Coronary artery (tissue), 2 donors: ENCODE measurements at places on chromosomes 1 and 21.
A peak's percentile ranks its signal among the peaks of the same experiment; 100 is the strongest.

DNA sequence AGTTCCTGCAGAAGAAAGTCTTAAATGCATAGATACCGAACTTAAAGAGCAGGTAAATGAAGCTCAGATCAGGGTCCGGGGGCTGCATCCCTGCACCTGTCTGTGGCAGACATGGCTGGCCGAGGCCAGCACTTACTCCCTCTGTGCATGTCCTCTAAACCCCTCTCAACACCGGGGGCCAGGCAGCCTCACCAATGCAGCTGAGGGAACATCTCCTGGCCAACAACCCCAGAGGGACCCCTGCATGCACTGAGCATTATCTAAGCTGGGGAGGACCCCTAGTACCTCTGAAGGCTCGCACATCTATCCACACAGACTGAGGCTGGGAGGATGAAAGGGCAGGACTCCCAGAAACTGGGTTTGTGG is 18.4 kb downstream of the TTC34 start:
- DNase-seq, result no peak

DNA sequence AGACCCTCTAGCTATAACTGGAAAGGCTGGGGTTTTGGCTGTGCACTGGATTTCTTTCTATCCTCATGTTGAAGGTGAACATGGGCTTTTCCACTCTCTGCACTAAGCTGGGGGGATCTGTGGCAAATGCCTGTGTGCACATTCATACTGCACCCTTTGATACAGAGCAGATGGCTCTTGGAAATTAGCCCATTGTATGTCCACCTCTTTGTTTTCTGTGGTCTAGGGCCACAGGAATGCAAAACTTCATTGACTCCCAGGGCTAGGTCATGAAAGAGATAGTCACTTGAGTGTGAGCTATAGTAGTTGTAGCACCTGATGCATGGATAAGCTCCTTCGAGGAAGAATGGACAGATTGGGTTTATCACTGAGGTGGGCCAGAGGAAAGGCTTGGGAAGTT is 5.7 kb upstream of the OR14A16 start:
- no peak for DNase-seq

DNA sequence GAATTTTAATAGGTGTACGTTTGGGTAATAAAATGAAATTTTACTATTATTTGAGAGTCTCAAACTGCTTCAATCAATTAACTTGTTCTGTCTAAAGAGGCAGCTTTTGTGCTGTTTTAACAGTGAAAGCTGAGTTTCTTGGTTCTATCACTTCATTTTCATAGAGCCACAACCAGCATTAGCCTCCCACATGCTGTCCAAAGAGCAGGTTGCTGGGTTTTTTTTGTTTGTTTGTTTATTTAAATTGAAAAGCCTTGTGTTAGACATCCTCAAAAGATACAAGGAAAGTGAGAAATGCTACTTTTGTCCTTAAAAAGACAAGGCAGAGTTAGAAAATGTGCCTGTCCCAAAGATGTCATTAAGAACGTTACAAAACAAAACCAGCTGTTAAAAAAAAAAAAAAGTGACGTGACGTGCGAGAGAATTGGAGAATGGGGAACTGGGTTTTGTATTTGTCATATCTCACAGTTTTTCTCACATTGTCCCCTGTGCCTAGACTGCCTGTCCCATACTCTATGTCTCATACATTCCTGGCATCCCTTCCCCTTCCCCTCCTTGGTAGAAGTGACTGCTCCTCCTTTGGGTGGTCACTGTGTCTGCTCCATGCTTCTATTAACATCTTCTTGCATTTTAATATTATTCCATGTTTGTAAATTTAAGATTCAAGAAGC is 63.1 kb upstream of the CD34 start:
- no peak for DNase-seq

- no peak for DNase-seq
Measured at GRCh38 chr1:117138561-117138960, 17.0 kb upstream of the TRIM45 start.

DNA sequence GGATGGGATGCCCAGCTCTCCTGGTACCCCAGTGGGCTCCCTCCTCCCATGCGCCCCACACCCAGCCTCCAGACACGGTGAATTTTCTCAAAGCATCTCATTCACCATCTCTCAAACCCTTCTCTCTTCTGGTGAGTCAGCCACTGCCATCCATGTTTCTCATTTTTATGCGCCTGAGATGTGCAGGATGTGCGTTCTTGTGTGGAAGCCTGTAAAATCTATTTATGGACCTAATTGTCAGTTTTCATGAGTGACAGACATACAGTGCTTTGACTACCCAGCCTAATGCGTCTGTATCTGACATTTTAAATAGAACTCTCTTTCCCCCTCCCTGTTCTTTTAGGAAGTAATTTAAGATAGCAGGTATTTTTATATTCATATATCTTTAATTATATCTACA is 158.8 kb downstream of the DAB1 start:
- no peak for DNase-seq

DNA sequence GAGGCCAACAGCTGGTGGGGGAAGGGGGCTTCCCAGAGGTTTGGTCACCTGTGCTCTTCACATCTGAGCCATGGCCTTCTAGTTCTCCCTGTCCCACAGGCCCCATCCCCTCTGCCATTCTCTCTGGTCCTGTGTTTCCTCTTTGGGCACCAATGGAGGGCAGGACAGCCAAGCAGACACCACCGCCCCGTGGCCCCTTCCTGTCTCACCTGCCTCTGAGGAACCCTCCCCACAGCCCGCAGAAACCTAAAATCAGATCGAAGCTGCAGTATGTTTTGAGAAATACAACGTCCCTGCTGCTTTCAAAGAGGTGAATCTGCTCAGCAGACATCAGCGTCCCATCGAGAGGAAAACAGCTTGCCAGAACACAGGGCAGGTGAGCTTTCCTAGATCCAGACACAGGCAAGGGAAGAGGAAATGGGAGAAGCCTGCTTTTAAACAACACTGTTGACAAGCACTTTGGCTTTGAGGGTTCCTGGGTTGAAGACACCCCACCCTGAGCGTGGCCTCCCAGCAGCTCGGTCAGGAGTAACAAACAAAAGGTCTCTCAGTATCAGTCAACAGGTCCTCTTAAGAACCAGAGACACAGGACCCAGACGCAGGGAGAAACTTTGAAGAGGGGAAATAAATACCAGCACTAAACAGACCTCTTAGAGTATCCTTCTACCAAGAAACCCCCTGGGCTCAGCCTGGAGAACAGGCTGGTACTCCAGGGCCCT is 2.3 kb downstream of the PANK4 start:
- DNase-seq, result no peak

DNA sequence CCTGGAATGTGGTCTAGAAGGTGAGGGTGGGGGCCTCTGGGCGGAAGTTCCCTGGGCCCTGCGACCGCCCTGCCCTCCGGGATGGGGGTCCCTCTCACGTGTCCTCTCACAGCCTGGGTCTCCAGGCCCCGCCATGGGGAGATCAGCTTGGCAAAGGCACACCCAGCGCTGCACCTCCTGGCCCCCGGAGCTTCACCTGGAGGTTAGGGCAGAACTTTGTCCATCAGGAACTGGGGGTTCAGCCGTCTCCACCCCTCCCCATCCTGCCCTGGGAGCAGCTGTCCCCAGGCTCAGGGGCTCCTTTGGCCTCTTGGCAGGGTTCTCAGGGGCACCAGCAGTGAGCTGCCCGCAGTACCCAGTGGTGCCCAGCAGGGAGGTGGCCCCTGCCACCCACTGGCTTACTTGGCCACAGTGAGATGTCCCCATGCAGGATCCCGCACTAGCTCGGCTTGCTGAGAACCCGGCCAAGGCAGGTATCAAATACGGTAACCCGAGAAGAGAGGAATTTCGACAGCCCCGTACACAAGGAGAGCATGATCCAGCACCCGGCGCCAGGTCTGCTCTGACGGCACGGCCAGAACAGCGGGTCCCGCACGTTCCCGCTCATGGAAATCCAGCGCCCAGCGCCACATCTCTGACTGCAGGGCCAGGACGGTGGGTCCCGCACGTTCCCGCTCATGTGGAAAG is 36.7 kb downstream of the RRP1 start:
- DNase-seq, result no peak

- DNase-seq, result no peak
Measured at GRCh38 chr21:43304206-43304605, 122.7 kb downstream of the SIK1 start.

DNA sequence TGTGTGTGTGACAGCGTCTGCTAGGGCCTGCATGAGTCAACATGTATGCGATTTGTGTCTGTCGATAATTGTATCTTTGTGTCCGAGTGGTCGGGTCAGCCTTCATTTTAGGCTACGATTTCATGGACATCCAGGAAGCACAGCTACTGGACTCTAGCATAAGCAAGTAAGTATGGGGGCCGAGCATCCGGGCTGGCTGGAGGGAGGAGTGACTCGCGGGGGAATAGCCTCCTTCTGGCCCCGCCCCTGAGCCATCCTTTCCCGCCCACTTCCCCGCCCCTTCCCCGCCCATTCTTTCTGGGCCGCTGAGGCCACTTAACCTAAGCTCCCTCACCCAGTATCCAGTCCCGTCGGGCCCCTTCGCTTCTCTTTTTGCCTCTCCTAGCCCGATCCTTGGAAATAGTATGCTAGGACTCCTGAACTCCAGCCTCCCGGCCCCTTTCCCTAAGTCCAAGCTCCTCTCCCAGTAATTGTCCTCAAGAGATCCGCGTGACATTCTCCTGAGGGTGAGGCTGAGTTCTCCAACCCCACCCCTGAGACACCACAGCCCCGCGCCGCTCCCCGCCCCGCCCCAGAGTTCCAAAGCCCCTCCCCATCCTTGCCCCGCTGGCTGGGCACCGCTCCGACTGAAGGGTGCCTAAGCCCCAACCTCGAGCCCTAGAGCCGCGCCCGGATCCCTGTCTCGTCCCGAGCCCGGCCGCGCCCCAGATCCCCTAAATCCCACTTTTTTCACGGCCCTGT is 1.2 kb downstream of the MAP3K6 start:
- peak; percentile 95 for DNase-seq

- DNase-seq, result no peak
Measured at GRCh38 chr1:218294546-218294945, 9.5 kb downstream of the RRP15 start.

DNA sequence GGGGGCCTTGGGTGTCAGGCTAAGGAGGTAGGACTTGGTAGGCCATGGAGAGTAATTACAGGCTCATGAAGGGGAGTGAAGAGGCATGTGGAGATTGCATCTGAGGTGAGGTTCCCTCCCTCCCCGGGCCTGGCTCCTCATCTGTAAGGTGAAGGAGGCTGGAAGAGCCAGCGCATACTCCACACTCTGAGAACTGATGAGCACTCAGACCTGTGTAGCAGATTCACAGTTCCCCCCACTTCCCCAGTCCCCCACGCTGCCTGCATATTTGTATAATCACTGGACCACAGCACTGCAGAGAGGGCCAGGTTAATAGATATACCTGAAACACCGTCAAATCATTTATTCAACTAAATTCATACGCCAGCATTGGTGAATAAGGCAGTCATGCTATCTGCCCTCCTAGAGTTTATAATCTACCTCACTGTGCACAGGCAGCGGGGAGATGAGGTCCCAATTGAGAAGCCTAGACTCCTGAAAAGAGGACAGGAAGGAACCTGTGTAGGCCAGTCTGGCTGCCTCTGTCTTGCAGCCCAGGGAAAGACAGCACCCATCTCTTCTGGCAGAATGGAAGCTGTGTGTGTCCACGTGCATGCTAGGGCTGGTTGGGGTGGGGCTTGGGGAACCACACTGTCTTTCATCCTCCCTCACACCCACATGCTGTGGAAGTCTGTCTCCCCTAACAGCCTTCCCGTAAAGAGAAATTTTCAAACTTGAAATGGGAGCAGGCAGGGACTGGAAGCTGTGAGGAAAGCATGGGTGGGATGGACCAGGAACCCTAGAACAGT is 110.6 kb upstream of the ATP1A1 start:
- no peak for DNase-seq

GRCh38 chr1:25566730-25567341 is 23.4 kb downstream of the LDLRAP1 start:
- DNase-seq, result no peak

GRCh38 chr1:31183927-31184554 is 55.6 kb downstream of the NKAIN1 start:
- no peak for DNase-seq

DNA sequence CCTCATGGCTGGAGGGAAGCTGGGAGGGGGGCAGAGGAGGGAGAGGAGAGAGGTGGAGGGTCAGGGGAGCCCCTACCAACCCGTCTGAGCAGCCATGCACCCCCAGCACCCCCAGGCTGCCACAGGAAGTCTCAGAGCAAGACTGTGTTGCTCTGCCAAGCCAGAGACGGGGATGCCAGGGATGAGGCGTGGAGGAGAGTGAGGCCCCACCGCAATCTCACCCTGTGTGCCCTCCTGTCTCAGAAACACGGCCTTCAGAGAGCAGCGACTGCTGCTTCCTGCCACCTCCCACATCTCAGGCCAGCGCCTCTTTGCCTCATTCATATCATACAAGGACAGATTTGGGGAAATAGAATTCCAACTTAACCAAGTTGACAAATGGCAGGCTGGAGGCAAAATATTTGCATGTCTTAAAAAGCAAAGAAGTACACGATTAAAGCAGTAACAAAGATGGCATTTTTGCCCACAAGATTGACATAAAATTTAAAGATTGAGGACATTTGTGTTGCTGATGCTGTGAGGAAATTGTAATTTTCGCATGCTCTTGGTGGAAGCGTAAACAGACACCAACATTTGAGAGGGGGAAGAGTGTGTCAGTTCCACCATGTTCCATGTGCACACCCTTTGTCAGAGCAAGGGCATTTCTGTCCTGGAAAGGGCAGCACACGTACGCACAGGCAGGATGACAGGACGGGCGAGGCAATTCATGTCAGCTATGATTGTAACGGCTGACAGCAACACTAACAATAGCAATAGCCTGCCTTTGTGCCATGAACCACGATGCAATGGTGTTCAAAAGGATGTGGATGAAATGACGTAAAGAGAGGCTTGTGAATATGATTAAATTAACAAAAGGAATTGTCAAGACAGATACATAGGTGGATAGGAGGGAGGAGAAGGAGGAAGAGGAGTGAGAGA is 59.0 kb upstream of the BACE2 start:
- DNase-seq, result no peak

DNA sequence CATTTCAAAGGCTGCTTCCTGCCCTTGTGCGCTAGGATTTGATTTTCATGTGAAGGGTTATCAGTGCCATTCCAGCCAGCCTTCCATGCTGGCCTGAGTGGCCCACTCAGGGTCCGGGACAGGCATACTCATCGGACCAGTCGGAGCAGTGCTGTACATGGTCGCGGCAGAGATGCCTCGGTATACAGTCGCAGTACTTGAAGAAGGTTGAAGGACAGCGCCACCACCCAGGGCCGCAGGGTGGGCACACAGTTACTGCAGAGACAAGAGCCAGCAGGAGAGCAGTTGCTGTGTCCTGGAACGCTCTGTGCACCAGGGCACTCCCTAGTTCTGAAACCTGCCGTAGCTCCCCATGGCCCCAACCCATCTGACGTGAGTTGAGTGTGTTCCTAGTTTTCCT is 9.1 kb downstream of the LDLRAD1 start:
- DNase-seq, result no peak
